ENCODE measurements at places on chromosomes 3 and 15.

GRCh38 chr15:94125698-94126097 is 105.7 kb upstream of the MCTP2 start:
- no peak for DNase-seq

- no peak for DNase-seq
These were observed 46.1 kb downstream of the FBLN2 start for GRCh38 chr3:13594991-13595421.

DNA sequence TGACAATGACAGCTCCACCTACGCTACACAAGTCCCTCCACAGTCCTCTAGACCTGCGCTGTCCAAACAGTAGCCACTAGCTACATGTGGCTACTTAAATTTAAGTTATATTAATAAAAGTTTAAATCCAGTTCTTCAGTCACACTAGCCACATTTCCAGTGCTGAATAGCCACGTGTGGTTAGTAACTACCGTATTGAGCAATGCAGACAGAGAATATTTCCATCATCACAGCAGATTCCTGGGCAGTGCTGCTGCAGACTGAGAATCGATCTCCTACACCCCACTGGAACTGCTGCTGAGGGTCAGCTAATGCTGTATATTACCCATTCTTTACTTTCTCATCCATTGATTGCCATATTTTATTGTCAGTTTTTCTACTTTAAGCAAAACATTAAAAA is 40.9 kb downstream of the HDC start:
- peak; percentile 64 for DNase-seq

- DNase-seq = no peak
These were observed 81.9 kb upstream of the SLCO2A1 start for GRCh38 chr3:134111616-134112015.

DNA sequence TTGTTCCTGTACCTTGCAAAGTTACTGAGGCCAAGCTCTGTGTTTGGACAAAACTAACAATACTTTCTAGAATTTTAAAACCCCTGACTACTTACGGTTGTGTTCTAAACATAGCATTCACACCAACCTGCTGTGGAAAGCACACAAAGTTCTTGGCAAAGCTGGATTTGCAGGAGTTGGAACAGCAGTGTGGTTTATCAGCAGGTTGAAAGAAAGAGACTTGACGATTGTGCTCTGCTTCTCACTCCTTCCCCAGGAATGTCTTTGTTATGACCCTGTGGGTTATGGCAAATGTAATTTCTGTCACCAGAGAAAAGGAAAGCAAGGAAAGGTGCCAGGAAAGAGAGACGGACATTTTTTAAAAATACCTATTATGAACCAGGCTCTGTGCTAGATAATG is 165.5 kb upstream of the TGFBR2 start:
- DNase-seq = peak; percentile 58

GRCh38 chr3:108202834-108203233 is 19.4 kb downstream of the IFT57 start:
- DNase-seq = peak; percentile 15

DNA sequence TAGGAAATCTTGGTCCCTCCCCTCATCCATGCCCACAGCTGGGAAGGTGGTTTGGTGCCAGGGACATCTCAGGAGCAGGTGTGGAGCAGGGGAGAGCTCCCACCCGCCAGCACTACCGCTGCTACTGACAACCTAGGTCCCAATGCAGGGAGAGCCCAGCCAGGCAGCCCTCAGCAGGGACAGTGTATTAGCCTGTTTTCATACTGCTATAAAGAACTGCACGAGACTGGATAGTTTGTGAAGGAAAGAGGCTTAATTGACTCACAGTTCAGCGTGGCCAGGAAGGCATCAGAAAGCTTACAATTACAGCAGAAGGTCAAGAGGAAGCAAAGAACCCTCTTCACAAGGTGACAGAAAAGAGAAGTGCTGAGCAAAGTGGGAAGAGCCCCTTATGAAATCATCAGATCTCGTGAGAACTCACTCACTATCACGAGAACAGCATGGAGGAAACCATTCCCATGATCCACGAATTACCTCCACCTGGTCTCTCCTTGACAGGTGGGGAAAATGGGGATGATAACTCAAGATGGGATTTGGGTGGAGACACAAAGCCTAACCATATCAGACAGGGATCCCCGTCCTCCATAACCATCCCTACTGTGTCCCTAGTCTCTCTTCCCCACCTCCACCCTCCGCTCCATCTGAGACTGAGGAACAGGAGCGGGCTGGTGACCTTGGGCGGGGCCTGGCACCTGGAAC is 218.6 kb downstream of the TBC1D2B start:
- DNase-seq = no peak

DNA sequence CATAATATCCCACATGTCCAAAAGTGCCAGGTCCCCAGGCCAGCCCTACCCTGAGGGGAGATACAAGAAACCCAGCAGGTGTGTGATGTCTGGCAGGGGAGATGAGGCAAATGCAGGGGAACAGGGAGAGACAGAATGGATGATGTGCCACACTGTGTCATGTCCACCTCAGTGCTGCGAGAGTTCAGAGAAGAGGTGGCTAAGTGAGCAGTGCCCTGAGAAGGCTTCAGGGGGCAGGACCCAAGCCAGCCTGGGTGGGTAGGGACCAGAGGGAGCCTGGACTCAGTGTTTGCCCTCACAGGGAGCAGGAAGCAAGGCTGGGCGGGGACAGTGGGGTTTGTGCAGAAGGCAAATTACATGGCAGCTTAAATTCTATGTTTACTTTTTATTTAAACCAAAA is 61.2 kb downstream of the KLHL6 start:
- DNase-seq = no peak

DNA sequence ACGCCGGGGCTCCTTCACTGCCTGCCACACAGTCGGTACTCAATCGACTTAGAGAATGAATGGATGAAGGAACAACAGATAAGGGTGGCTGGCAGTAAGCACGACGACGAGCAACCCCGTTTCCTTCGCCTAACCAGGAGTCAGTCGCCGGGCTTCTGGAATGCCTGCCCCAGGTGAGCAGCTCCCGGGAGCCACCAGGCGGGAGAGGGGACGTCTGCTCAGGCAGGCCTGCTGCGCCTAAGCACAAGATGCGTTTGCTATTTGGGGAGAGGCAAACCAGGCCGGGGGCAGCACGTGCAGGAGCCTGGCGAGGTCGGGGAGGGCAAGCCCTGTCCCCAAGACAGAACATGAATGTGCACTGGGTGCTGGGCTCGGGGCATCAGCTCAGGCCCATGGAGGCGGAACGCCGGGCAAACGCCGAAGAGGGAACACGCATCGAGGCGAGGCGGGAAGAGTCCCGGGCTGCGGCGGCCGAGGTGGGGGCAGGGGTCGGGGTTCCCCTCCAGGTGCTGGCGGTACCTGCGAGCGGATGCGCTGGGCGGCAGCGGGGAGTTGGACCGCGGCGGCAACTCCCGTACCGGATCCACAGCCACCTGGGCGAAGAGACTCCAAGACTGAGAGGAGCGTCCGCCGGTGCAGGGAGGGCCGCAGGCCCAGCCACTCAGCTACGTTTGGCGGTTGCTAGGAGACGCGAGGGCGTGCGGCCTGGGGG is at the start of gene CFAP92:
TSS of gene CFAP92 (minus strand) at position 616 of the 712 bp plus-strand sequence. CDS start 772 bp downstream, outside the sequence.
- DNase-seq = peak; percentile 50

DNA sequence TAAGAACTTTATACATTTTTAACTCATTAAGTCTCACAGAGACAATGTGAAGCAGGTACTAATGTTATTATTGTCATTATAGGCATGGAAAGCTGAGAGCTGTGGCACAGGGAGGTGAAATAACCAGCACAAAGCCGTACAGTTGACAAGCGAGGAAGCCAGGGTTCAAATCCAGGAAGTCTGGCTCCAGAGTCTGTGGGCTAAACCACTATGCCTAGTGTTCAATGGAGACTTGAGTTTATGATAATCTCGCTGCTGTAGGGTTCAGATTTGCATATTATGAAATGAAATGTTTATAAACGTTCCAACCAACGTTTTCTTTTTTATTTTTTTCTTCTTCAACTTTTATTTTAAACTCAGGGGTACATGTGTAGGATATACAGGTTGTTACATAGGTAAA is 60.0 kb downstream of the CHST2 start:
- no peak for DNase-seq

DNA sequence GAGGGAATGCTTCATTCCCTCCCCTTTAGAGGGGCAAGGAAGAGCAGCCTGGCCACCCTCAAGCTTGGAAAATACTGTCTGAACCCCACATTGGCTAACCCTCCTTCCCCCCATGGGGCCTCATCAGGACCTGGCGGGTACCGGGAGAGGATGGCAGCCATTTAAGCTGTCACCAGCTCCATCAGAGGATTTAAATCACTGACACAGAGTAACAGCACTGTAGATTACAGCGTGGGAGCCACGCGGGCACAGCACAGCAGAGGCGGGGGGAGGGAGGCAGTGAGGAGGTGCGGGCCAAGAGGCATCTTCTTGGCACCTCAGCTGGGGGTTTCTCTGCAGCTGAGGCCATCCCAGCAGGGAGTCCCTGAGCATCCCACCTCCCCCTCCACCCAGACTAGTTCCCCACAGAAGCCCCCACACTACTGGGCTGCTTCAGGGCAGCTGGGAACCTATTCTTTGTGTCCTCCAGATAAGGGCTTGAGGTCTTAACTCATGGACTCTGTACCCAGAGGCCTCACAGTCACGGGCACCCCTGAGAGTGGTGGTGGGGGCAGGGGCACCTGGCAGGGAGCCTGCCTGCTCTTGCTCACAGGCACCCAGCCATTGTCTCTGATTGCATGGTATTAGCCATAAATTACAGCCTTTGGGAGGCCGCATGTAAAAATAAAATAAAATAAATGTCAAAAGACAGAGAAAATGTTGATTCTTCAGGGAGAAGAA is 21.9 kb upstream of the CACNA2D2 start:
- no peak for DNase-seq

GRCh38 chr3:15521573-15521965 is at the start of gene COLQ:
Gene COLQ (minus strand): TSS chr3:15521706. CDS start chr3:15521625, 81 bp downstream.
- peak; percentile 15 for DNase-seq

Measured in amniotic epithelial cell (primary cell).